Lower leg skin (tissue), 4 donors: ENCODE measurements at places on chromosomes 7 and 10.

GRCh38 chr10:21297603-21298383, 227.7 kb downstream of the SKIDA1 start:
- DNase-seq: no peak

- peak; percentile 63 for DNase-seq
Measured at GRCh38 chr7:435630-436366, 83.8 kb downstream of the PDGFA start.

DNA sequence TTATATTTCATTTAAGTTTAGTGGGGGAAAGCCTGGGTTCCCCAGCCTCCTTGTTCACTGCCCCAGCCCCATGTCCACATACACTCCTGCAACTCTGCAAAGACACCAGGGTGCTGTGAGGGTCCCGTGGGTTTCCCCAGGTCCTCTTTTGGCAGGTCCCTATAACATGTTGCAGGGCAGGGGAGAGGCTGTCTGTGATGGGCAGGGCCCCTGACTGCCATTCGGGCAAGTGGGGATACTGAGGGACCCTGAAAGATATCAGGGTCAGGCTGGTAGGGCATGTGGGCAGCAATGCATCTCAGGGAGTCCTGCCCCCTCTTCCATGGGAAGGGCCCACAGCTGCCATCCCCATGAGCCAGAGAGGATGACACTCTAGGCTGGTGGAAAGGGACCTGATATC, 28.4 kb downstream of the RASGEF1A start:
- DNase-seq: peak; percentile 42

- no peak for DNase-seq
Measured at GRCh38 chr10:52542906-52543305, 228.8 kb downstream of the DKK1 start.

DNA sequence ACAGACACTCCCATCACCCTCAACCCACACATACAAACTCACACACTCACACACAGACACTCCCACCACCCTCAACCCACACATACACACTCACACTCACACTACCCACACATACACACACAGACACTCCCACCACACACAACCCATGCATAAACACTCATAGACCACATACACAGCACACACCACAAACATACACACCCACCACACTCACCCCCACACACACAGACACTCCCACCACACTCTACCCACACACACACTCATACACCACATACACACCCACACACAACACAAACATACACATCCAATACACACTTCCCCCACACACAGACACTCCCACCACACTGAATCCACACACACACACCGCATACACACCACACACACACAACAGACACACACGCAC, 521.2 kb downstream of the TCERG1L start:
- no peak for DNase-seq

- no peak for DNase-seq
Measured at GRCh38 chr7:158283016-158283974, 304.3 kb downstream of the PTPRN2 start.

DNA sequence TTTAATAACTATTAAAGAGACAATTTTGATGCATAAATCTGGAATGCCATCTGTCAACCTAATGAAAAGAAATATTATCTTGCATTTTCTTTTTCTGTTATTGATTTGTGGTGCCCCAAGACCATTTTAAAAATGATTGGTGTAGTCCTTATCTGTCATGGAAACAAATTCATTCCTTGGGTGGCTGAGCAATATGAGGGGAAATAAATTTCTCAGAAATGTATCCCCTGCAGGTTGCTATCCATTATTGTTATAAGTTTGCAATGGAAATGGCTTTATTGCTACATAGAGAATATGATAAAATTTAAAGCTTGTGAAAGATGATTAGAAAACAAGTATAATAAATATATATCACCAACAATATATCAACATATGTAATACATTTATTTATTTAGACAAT, 607.0 kb downstream of the DNAJB9 start:
- DNase-seq: no peak

DNA sequence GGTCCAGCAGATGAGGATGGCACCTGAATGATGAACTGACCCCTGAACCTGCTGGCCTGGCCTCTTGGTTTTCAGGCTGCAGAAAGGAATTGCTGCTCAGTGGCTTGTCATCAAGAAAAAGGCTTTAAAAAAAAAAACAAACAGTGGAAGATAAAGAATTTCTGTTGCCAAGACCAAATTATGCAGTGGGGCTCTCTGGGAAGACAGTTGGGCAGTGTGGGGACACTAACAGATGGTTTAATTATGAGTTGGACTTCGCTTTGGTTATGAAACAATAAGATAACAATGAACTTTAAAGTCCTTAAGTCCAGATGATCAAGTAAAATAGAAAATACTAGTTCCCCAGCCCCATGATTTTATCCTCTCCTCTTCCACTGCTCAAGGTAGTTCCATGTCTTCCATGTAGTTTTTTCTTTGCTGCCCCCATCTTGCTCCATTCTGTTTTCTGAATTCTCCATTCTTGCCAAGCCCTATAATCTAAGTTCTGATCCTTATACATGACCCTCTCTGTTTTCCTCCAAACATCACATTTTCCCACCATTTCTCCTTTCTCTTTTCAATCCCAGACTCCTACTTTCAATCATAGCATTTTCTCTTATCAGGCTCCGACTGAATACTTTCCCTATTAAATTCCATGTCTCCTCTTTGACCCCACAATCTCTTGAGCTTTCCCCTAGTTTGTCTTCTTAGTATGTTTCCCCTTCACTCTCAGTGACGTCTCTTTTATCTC, 52.6 kb downstream of the ANK3 start:
- no peak for DNase-seq

DNA sequence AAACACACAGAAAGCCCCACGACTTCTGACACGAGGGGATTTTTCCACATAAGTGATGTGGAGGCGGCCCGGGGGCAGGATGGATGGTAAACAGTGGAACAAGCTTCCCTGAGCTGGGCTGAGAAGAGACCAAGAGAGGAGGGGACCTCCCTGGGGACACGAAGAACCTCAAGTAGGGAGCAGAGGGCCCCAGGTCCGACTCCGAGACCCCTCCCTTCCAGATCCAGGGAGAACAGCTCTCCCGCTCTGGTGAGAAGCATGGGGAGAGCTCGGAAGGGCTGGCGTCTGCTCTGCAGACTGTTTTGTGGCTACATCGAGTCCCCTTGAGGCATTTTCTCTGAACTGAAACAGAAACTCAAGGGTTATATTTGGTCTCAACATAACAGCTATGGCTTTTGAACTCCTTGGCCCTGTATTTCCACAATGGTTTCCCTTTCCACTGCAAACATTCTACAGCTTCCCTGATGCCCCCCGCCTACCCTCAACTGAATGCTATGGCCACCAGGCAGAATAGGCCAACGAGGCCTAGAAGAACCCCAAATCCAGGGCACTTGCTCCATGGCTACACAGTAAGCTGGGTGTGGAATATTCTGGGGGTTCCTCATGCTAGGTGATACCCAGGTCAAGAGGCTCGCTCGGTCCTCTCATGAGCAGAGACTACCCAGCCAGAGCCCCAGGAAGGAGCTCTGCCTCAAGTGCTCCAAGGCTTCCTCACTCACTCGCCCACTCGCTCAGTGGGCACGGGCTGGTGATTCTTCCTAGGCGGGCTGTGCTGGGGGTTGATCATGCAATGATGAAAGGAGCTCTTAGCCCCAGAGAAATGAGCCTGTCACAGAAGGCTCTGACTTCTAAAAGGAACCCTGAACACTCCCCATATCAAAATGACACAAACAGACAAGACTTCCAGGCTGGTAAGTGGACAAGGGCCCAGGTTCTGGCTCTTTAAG, 47.5 kb downstream of the FAM53B start:
- DNase-seq: no peak

DNA sequence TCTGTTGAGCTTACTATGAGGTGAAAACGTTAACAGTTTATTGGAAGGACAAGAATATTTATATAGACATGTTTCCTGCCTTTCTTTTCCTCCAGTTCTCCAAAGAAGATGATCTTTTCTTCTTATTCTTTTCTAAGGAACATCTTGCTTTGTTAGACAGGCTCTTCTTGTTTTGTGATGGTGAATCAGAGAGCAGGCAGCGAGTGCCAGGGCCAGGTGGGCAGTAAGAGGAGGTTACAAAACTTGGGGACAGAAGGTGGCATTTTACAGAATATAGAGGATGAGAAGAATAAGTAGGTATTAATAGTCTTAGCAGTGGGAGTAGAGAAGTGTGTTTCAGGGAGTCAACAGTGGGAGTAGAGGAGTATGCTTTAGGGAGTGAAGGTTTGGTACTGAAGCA, 223.6 kb downstream of the ARL4A start:
- no peak for DNase-seq

- DNase-seq: no peak
Measured at GRCh38 chr7:24017519-24017918, 266.5 kb upstream of the NPY start.

DNA sequence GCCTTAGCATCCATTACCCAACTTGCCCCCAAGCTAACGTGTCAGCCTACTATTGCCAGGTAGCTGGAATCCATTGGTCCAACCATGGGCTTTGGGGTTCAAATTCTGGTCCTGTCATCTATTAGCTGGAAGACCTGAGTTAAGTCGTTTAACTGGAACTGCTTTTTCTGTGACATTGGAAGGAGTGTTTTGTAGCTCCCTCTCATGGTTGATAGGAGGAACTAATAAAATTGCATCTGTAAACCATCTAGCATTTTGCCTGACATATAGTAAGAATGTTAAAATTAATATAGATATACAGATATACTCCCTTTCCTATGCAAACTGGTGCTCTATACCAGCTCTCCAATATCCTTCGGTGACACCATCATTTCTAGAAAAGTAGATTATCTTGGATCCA, 23.8 kb upstream of the SLF2 start:
- DNase-seq: peak; percentile 37

DNA sequence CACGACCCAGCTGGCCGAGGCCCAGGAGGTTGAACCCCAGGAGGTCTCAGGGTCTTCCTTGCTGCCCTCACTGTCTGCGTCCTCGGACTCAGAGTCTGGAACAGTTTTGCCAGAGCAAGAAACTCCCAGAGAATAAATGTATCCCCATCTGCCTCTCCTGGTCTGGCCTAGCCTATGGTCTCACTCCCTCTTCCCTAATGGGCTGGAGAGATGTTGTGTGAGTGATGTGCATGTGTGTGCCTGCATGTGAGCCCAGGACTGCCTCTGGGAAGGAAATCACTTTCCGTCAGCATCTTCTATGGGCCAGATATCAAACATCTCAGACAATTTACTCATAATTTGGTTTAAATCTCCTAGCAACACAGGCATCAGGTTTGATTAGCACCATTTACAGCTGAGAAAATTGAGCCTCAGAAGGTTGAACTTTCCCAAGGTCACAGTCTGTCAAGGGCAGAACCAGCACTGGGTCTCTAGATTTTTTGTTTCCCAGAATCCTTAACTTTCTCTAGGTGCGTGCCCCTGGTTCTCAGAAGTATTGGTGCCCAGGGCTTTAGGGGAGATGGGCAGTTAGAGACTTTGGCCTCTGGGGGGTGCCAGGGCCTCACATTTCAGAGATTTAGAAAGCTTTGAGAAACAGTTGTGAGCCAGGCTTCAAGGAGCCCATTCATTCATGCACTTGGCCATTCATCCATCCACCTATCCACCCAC, 4.9 kb downstream of the TMEM270 start:
- DNase-seq: no peak

DNA sequence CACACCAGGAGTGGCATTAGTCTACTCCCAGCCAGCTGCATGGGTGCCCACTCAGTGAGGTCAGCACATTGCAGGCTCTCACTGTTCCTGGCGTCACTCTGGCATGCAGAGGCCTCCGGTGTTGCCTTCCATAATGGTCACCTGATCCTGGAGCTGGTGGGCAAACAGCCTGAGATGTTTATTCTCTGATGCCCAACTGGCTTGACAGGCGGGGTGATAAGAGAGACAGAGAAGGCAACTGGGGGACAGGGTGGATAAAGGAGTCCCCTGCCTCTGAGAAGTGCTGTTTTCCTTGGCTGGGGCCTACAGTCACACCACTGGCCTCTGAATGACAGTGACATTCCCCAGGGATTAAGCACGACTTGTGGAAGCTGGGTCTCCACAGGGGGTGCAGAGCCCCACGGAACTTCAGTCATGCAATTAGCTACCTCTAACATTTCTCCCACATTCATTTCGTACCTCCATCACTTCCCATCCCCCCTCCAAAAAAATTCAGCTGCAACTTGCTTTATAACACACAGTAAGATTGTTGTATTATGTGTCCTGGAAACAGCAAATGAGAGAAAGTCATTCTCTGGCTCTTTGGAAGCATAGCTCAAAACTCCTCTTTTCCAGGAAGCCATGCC, 7.1 kb upstream of the RBM20 start:
- no peak for DNase-seq

DNA sequence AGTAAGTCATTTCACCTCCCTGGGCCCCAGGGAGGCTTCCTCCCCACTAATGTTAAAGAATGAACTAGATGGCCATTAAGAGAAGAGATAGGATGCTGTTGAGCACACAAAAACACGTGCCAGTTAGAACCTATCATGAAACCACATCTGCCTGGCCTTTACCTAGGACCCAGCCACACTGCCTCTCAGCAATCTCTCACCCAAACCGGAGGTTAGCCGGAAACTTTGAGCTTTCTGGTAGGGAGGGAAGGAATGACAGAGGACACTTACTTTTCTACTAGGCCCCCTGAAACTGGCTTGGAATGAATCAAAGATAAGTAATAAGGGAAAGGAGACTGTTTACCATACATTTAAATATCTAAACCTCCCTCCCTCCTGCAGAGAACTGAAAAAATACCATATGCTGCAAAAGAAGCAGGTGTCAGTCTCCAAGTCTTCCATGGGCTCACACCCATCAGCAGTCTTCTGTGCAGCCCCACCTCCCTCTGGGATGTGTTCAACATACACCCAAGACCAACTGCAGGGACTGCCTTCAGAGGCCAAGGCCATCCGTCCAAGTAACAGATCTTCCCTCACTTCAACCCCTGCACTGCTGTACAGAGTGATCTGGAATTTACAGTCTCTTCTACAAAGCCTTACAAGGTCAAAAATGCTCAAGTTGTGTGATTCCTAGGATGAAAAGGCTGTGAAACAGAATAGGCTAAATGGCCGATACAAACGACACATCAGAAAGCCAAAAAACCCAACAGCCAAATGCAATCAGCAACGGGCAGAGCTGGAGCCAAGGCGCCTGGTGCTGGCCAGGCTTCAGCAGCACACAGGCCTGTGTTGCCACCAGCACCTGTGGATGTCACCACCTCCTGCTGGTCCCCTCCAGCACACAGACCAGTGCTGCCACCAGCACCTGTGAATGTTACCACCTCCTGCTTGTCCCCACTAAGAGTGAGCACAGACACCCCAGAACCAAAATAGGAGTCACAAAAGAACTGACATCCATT, 42.4 kb downstream of the SORBS1 start:
- no peak for DNase-seq
